ENCODE measurements at places on chromosomes 16 and 17.

GRCh38 chr16:27378871-27379481 is 23.0 kb upstream of the IL21R start:
- no peak for DNase-seq

DNA sequence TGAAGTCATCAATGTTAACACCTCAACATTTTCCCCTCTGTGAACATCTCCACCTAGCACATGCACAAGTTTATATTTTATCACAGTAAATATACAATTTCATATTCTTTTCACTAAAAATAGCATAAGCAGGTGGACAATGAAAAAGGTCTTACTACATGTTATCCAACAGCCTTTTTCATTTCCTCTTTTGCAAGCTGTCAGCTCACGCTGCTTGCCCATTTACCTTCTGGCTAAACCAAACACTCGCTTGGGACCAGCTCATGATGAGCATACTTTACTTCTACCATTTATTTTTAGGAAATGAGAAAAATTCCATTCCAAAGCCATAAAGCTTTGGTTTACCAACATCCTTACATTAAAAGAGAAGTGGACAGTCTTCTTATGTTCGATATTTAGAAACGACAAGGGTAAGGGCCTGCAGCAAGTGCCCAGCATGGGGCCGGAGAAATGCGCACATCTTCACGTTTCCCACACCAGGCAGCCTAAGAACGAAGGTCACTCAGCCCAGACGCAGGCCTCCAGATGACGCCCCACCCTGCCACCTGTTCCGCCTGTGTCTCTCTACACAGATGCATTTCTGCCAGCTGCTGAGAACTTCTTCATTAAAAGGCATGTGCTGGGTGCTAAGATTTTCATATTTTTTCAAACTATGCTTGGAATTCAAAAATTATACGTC is 13.9 kb downstream of the SNN start:
- no peak for DNase-seq

DNA sequence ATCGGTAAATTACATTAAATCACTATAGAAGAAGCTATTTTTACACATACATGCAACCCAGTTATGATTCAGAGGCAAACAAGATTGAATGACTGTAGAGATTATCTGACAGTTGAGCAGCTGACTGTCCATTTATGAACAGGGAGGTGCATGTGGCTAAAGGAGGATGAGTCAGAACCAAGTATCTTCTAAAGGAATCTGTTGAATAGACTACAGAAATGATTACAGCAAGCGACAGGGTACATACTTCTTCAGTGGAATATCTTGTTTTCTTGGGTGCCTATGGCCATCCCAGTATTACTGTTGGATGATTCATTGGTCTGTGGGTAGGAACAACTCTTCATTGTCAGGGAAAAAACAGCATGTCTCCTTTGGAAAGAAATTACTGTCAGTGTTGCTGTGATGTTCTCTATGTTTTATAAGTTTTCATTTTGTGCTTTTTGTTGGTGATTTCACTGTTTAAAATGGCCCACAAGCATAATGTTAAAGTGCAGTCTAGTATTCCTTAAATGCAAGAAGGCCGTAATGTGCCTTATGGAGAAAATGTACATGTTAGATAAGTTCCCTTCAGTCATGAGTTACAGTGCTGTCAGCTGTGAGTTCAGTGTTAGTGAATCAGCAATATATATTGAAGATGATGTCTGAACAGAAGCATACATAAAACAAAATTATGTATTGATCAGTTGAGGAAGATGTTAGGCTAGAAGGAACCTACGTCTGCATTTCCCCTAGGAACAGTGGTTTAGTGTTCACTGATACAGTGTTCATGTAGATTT is 27.0 kb downstream of the CBFB start:
- no peak for DNase-seq

- no peak for DNase-seq
These were observed 67.6 kb downstream of the TBC1D16 start for GRCh38 chr17:79968116-79968515.

DNA sequence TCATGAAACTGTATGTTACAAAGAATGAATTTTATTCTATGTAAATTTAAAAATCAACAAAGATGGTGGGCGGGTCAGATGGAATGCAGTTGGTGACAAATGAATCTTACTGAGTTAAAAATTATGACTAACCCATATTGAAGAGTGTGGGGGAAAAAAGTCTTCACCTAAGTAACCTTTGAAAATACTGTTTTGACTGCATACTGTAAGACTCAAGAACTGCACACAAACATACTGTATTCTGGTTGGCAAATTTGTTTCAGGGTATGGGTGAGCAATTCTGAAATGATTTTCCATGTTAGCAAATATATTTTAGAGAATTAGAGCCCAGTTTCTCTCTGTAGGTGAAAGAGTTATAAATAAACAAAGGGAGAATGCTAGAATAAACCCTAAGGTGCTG is 153.7 kb upstream of the KCNJ18 start:
- no peak for DNase-seq
